ENCODE measurements at places on chromosomes 13 and 19. TPM values are rescaled to one million over a fixed set of nuclear protein-coding genes. Genes with fewer than 3 reads are reported as not detected.

DNA sequence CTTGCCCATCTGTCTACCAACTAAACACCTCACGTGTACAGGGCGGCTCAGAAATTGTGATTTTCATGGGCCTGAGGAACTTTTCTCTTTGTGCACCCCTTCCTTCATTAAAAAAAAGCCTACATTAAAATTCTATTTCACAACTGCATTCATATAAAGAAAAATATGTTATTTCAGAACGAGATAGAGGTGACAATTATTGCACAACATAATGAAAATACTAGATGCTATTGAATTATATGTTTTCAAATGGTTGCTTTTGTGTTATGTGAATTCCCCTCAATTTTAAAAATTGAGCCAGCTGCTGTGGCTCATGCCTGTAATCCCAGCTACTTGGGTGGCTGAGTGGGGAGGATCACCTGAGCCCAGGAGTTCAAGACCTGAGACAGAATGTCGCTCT, 5.2 kb downstream of the SLC1A6 start:
- H3K27ac ChIP-seq = no peak overlapping the region
- no peak for DNase-seq
- H3K27me3 ChIP-seq = peaks cover 7% of the 10 kb centered on the region
- no peaks in the 10 kb centered on the region for H3K4me1 ChIP-seq
- H3K36me3 ChIP-seq = no peaks in the 10 kb centered on the region

Gene GGACT
- 7.6 TPM for polyA plus RNA-seq

DNA sequence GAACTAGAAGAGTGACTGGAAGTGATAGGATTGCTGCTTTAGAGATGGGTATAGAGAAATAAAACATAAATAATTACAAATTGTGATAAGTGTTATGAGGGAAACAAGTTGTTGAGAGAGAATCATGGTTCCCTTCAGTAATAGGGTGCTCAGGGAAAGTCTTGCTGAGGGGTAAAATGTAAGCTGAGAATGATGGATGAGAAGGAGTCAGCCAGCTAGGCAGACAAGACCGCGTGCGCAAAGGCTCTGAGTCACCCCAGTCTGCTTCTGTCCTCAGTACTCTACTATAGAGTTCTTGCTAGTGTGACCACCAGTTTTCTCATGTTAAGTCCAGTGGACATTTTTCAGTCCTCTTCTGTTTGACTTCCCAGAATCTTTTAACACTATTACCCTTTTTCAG, 39.5 kb downstream of the PCCA start:
- DNase-seq = no peak
- peaks cover 21% of the 10 kb centered on the region for H3K4me1 ChIP-seq
- H3K36me3 ChIP-seq = no peaks in the 10 kb centered on the region
- no peak overlapping the region for H3K4me3 ChIP-seq

DNA sequence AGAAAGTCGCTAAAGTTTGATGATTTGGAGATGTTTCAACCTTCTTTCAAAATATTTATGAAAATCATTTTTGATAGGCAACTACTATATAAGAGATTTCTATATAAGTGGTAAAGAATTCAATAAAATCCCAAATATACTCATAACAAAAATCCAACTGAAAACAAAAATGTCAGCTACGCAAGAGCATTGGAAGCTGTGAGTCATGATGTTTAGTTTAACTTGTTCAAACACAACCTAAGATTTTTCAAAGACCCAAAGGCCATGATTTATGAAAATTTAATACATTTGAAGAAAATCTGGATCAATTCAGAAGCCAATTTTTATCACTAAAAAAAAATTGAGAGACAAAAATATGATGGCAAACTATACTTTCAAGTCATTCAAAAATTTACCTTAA, 226.6 kb downstream of the MZT1 start:
- no peak overlapping the region for H3K4me3 ChIP-seq
- H3K4me1 ChIP-seq = no peaks in the 10 kb centered on the region
- no peak overlapping the region for H3K27ac ChIP-seq
- no peaks in the 10 kb centered on the region for H3K27me3 ChIP-seq
- H3K36me3 ChIP-seq = no peaks in the 10 kb centered on the region

GRCh38 chr13:81986308-81986707, 1645.4 kb upstream of the SPRY2 start:
- H3K27me3 ChIP-seq = no peaks in the 10 kb centered on the region
- no peak overlapping the region for H3K4me3 ChIP-seq
- H3K27ac ChIP-seq = no peak overlapping the region
- peaks cover 11% of the 10 kb centered on the region for H3K4me1 ChIP-seq

GRCh38 chr19:17020385-17020784, 6.2 kb downstream of the CPAMD8 start:
- no peak for DNase-seq
- H3K36me3 ChIP-seq = no peaks in the 10 kb centered on the region
- H3K4me3 ChIP-seq = no peak overlapping the region
- H3K4me1 ChIP-seq = no peaks in the 10 kb centered on the region
- no peaks in the 10 kb centered on the region for H3K27me3 ChIP-seq
- H3K27ac ChIP-seq = no peak overlapping the region

Gene ERCC2
- 6.9 TPM for polyA plus RNA-seq

GRCh38 chr13:25874907-25875306, 176.9 kb downstream of the SHISA2 start:
- no peak overlapping the region for H3K4me3 ChIP-seq
- H3K27me3 ChIP-seq = no peaks in the 10 kb centered on the region
- H3K4me1 ChIP-seq = no peaks in the 10 kb centered on the region
- H3K36me3 ChIP-seq = no peaks in the 10 kb centered on the region
- no peak overlapping the region for H3K27ac ChIP-seq

DNA sequence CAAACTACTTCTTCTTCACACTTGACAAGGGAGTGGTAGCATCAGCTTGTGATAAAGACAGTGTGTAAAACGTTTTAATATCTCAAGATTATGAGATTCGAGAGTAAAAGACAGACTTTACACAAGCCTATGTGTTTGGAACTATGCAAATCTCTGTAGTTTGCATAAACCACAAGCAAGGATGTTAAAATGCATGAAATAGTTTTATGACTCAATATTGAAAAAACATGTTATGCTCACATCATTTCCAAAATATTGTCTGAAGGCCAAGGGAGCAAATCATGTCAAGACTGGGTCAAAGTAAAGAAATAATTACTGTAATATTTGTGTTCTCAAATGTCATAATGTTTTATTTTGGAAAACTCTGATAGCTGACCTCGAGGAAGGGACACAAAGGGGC, 316.8 kb upstream of the KLF12 start:
- no peak for DNase-seq
- H3K36me3 ChIP-seq = no peaks in the 10 kb centered on the region
- no peaks in the 10 kb centered on the region for H3K27me3 ChIP-seq
- no peak overlapping the region for H3K4me3 ChIP-seq
- no peaks in the 10 kb centered on the region for H3K4me1 ChIP-seq
- H3K27ac ChIP-seq = no peak overlapping the region

Gene PSG7
- polyA plus RNA-seq = not detected
